ENCODE measurements at places on chromosomes 16 and 17.

- no peak for DNase-seq
These were observed 78.1 kb upstream of the BRD7 start for GRCh38 chr16:50446861-50447260.

DNA sequence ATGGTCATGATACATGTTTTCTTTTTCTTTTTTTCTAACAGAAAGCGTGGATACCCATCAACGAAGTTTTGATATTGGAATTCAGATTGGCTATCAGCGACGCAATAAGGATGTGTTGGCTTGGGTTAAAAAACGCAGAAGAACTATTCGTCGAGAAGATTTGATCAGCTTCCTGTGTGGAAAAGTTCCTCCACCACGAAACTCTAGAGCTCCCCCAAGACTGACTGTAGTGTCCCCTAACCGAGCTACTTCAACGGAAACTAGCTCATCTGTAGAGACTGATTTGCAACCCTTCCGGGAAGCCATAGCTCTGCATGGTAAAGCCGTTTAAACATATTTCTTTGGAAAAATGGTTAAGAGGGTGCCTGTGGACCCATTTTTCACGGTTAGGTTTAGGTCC, 11.5 kb downstream of the HAPSTR1 start:
- DNase-seq = no peak

- DNase-seq = peak; percentile 14
These were observed 35.1 kb downstream of the IGF2BP1 start for GRCh38 chr17:49031965-49032928.

DNA sequence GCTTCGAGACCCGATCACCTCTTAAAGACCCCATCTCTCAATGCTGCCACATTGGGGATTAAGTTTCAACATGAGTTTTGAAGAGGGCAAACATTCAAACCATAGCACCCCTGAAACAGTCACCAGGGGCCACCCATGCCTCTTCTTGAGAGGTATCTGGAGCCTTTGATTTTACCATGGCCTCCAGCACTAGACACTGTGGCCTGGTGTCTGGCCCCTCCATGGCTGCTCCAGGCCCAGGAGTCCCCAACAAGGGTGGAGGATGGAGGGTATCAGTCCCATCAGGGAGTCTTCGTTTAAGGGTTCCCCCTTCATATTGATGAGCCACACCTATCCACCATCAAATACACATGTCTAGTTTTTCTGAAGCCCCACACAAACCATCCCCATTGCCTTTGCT, 66.5 kb upstream of the CDH5 start:
- no peak for DNase-seq

DNA sequence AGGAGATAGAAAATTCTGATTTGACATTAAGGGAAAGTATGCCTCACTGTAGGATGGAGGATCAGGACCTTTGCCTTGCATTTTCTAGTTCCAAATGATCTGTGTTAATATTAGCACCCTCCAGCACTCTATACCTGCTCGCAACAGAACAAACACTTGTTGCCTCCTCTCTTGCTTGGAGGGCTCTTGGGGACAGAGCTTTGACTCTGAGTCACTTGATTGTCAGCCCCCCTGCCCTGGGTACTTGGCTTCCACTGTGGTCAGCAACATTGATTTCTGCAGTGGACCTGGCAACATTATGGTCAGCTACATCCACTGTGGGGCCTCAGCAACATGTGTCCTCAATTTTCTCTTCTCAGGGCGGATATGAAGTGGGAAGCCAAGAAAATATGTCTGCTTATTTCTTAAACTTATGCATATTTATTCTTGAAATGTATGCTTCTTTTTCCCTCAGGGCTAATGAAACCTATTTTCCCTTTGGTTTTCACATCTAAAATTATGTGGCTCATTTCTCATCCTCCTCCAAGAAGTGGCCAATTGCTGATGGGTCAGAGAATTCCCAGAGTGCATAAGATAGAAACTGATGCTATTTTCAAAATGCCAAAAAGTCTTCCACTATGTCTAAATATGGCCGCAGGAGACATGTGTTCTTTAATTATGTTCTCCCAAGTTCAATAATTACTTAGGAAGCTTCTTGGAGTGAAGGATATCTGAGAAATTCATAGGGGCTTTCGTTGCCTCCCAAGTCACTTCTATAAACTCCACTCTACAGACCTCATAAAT, 94.6 kb upstream of the SMIM36 start:
- no peak for DNase-seq

DNA sequence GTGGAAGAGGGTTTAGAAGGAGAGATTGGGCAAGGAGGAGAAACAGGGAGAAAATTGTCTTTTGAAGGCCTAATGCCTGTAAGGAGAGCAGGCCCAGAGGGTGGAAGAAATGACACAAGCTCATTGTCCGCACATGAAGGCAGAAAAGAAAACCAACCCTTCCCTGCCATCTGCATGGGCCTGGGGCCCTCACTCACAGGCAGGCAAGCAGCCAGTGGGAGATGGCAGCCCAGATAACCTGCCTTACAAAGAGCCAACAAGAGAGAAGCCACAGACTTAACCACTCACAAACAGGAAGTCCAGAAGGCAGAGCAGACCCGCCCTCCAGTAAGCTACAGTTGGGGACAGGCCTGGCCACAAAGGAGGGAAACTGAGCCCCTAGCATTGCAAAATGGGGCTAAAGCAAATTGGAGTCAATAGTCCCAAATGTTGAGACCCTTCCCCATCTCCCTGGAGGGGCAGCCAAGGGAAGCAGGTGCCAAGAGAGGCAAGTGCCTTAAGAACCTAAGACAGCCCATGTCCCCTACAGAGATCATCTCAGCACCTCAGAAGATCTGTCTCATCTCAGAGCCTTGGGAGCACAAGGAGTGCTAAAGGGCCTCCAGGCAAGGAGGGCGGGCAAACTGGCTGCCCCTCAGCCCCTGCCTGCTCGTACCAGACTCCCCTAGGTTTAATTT, 7.3 kb upstream of the TSPOAP1 start:
- DNase-seq = no peak

GRCh38 chr17:76914937-76915336, 46.7 kb downstream of the MGAT5B start:
- no peak for DNase-seq

DNA sequence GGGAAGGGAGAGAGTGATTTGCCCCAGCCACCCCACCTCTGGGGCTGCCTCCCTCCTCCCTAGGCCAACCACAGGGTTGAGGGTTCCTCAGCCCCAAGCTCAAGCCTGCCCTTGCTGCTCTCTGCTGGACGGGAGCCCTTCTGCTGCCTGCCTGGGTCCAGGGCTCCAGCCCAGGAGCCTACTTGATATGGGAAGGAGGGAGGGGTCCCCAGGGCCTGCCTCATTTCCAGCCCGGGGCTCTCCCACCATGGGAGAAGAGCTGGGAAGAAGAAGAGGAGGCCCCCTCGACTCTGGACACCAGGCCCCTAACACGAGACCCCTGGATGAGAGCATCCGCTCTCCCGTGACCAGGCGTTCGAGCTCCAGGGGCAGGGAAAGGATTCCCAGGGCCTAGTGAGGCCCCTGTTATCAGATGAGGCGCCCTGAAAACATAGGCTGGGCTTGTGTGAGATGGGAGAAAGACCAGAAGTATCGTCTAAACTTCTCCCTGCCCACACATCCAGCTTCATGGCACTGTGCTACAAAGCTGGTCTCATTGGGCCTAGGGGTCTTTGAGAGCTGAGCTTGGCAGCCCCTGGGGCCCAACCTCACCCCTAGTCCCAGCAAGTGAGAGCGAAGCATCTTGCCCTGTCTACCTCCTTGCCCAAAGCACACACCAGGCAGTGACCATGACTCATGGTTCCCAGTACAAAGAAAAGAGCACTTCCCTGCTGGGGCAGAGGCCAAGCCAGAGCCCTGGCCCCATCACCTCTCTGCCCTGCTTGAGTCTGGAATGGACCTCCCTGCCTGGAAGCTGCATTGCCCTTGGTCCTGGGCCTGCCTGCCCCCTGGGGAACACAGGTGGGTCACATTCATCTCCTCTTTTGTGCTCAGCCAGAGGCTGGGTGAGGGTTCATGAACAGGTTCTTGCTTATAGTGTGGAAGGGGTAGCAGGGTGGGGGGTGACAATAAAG, 987 bp downstream of the SLC16A5 start:
- DNase-seq = no peak

GRCh38 chr17:37828651-37829124, 83.8 kb upstream of the HNF1B start:
- no peak for DNase-seq

DNA sequence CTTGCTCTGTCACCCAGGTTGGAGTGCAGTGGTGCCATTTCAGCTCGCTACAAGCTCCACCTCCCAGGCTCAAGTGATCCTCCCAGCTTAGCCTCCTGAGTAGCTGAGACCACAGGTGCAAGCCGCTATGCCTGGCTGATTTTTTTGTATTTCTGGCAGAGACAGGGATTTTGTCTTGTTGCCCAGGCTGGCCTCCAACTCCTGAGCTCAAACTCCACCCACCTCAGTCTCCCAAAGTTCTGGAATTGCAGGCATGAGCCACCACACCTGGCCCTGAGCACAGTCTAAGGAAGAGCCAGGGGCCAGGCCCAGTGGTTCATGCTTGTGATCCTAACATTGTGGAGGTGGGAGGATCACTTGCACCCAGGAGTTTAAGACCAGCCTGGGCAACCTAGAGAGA, 21.8 kb upstream of the BCO1 start:
- no peak for DNase-seq

DNA sequence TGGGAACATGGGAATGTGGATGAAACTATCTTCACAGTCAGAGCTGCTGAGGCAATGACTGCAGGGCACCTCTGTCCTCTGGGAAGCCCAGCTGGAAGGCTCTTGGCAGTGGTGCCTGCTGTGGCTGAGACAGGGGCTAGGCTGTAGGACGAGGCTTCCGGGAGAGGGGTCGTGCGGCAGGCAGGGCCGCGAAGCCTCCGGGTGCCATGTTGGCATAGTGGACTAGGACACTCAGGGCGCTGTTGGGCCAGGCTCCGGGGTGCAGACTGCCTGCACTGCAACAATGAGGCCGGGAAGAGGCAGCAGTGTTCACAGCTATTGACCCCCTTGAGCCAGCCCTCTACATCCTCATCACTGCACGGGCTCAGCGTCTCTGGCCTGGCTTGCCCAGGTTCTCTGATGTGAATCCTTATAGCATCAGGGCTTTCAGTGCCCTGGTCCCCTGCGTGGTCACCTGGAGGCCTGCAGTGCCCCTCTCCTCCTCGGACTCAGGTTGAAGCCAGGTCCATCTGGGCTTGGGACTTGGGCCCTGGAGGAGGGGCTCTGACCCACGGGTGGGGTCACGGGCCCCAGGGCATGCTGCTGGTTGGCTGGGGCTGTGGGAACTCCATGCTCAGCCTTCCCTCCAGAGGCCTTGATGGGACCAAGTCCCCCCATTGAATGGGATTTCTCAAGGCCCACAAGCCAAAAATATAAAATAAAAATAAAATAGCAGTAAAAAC, 91.6 kb downstream of the TNFRSF13B start:
- DNase-seq = no peak

GRCh38 chr17:48427598-48427997, 2.4 kb downstream of the SKAP1 start:
- peak; percentile 48 for DNase-seq

GRCh38 chr16:54986409-54986808, 55.7 kb downstream of the IRX5 start:
- no peak for DNase-seq

- no peak for DNase-seq
These were observed 9.0 kb downstream of the KRT37 start for GRCh38 chr17:41415411-41415810.

- no peak for DNase-seq
These were observed 517.2 kb downstream of the RBFOX1 start for GRCh38 chr16:7849841-7850240.

- no peak for DNase-seq
These were observed 40.4 kb downstream of the CFDP1 start for GRCh38 chr16:75392906-75393305.

GRCh38 chr16:10611825-10612342, 31.5 kb upstream of the EMP2 start:
- DNase-seq = no peak

DNA sequence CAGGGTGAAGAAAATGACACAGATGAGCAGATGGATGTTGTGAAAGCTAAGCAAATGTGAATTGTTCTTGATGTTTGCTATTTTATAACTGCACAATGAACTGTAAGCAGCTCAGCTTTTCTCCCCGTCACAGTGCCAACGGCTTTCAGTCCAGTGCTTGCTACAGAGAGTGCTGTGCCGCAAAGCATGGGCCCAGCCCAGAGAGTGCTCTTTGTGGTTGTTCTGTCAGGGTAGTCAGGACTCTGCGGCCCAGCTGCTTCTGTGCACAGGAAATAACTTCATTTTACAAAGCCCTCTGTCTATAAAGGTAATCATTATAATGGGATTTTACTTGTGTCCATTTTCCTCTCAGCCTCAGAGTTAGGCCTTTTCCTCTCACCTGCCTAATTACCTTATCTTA, 39.1 kb downstream of the CDRT15 start:
- DNase-seq = peak; percentile 47

- no peak for DNase-seq
These were observed 15.0 kb upstream of the TAC4 start for GRCh38 chr17:49862781-49863331.

All from activated CD4-positive, alpha-beta T cell treated with anti-CD3 and anti-CD28 coated beads for 24 hours (primary cell).